ENCODE measurements at places on chromosomes 11 and 22. TPM values are rescaled to one million over a fixed set of nuclear protein-coding genes. Genes with fewer than 3 reads are reported as not detected.

DNA sequence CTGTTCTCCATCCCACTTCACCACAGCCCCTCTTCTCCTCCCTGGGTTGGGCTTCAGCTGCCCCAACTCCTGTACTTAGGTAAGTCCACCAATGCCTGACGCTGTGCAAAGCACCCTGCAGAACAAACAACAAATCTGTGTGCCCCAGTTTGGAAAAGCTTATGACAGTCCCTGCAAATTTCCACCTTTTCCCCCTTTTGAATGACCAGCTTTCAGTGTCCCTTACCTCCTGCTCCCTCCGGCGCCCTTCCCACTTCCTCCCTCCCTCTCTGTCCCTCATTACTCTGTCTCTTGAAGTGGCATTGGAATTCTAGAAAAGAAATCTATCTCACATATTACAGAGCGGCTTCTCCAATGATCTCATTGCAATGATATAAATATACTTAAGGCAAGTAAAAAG, 352.9 kb upstream of the B3GAT1 start:
- no peaks in the 10 kb centered on the region for H3K36me3 ChIP-seq
- no peak overlapping the region for H3K27ac ChIP-seq
- H3K4me1 ChIP-seq: no peaks in the 10 kb centered on the region
- H3K4me3 ChIP-seq: no peak overlapping the region
- DNase-seq: no peak

DNA sequence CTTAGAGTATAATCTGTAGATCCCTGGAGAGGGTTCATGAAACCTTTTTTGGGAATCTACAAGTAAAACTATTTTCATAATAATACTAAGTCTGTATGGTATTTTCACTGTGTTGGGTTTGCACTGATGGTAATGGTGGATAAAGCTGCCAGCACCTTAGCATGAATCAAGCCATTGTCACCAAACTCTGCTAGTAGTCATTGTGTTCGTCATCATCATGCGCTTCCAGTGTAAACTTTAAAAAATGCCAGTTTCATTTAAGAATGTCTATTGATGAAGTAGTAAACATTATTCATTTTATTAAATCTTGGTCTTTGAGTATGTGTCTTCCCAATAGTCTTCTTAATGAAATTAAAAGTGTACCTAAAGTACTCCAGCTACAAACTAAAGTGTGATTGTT, 15.0 kb downstream of the ALKBH3 start:
- H3K36me3 ChIP-seq: peaks cover 13% of the 10 kb centered on the region
- H3K27me3 ChIP-seq: no peaks in the 10 kb centered on the region
- H3K4me3 ChIP-seq: no peak overlapping the region
- DNase-seq: no peak
- no peak overlapping the region for H3K27ac ChIP-seq

DNA sequence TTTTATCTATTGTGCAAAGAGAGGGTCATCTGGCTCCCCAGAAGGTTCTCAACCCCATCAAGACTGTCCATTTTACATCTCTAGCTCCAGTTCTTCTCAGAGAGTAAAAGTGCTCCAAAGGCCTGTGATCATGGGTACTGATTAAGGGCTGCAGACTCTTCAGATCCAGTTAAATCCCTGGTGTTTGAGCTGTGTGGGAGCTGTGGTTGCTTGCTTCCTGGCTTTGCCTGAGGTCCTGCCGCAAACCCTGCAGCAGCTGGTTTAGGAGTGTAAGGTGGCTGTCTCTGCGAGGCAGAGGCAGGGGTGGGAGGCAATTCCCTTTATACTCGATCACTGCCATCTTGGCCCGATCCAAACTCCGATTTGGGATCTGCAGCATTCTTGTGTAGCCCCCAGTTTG, 1.2 kb downstream of the MRPL17 start:
- H3K27ac ChIP-seq: no peak overlapping the region
- H3K4me3 ChIP-seq: peak overlapping the region; percentile 99
- H3K4me1 ChIP-seq: peaks cover 2% of the 10 kb centered on the region
- H3K27me3 ChIP-seq: no peaks in the 10 kb centered on the region

CCDC88B gene
- total RNA-seq: 11.2 TPM

- no peaks in the 10 kb centered on the region for H3K36me3 ChIP-seq
- peaks cover 74% of the 10 kb centered on the region for H3K27me3 ChIP-seq
- H3K27ac ChIP-seq: no peak overlapping the region
- peak; percentile 15 for DNase-seq
Measured at GRCh38 chr22:22404598-22405284, 103.8 kb downstream of the ZNF280B start.

GRCh38 chr22:21927174-21927823, 25.3 kb downstream of the PPM1F start:
- peaks cover 4% of the 10 kb centered on the region for H3K4me1 ChIP-seq
- no peak overlapping the region for H3K27ac ChIP-seq
- H3K36me3 ChIP-seq: peaks cover 24% of the 10 kb centered on the region
- no peaks in the 10 kb centered on the region for H3K27me3 ChIP-seq
- DNase-seq: no peak

CASP4 gene
- total RNA-seq: not detected

DNA sequence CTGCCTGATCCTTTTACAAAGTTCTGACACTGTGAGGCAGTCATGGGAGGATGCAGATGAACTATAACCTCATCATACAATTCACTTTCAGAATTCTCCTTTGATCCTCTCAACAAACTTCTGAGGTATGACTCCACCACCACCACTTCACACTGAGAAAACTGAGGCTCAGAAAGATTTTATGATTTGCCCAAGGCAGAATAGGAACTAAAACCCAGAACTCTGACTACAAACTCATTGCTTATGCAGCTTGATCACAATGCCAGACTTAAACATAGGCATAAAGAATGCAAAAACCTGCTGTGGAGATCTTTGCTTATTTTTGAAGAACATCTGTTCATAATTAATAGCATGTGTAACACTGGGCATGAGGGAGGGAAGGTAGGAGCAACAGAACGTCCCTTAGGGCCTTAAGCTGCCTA, 20.4 kb downstream of the FAM168A start:
- H3K4me3 ChIP-seq: no peak overlapping the region
- no peaks in the 10 kb centered on the region for H3K27me3 ChIP-seq
- no peak overlapping the region for H3K27ac ChIP-seq
- DNase-seq: no peak

- H3K27ac ChIP-seq: no peak overlapping the region
- H3K4me3 ChIP-seq: no peak overlapping the region
- H3K27me3 ChIP-seq: no peaks in the 10 kb centered on the region
- no peaks in the 10 kb centered on the region for H3K36me3 ChIP-seq
Measured at GRCh38 chr11:64670975-64671374, 52.0 kb downstream of the NRXN2 start.

OR8A1 gene
- total RNA-seq: not detected

- H3K4me3 ChIP-seq: no peak overlapping the region
- no peak overlapping the region for H3K27ac ChIP-seq
- DNase-seq: peak; percentile 92
- peaks cover 8% of the 10 kb centered on the region for H3K36me3 ChIP-seq
- H3K4me1 ChIP-seq: no peaks in the 10 kb centered on the region
Measured at GRCh38 chr11:69670158-69670845, 4.9 kb downstream of the LTO1 start.

- DNase-seq: no peak
- H3K27me3 ChIP-seq: no peaks in the 10 kb centered on the region
- peaks cover 42% of the 10 kb centered on the region for H3K4me1 ChIP-seq
Measured at GRCh38 chr11:20021212-20021611, 139.1 kb downstream of the DBX1 start.

DNA sequence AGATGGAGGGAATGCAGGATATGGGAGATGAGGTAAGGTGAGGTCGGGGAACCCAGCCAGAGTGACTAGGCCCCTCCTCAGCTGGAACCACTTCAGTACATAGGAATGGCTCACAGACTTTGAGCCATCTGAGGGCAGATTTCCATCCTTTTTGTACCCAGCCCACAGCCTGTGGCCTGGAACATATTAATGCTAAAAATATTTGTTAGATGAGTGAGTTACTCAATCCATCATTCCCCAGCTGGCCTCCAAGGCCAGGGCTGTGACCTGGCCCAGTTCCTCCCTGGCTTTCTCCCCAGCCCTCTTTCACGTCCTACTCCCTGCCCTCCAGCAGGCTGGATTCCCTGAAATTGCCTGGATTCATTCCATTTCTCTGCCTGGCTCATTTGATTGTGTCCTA, 57.2 kb upstream of the PRDM11 start:
- H3K27ac ChIP-seq: no peak overlapping the region
- H3K4me1 ChIP-seq: peaks cover 11% of the 10 kb centered on the region
- H3K27me3 ChIP-seq: no peaks in the 10 kb centered on the region
- no peak for DNase-seq
- no peak overlapping the region for H3K4me3 ChIP-seq

- peaks cover 41% of the 10 kb centered on the region for H3K36me3 ChIP-seq
- H3K4me3 ChIP-seq: peak overlapping the region; percentile 100
- no peak for DNase-seq
- no peak overlapping the region for H3K27ac ChIP-seq
Measured at GRCh38 chr11:85663080-85663752, 1.7 kb downstream of the CREBZF start.

CASP1 gene
- not detected for total RNA-seq

DNA sequence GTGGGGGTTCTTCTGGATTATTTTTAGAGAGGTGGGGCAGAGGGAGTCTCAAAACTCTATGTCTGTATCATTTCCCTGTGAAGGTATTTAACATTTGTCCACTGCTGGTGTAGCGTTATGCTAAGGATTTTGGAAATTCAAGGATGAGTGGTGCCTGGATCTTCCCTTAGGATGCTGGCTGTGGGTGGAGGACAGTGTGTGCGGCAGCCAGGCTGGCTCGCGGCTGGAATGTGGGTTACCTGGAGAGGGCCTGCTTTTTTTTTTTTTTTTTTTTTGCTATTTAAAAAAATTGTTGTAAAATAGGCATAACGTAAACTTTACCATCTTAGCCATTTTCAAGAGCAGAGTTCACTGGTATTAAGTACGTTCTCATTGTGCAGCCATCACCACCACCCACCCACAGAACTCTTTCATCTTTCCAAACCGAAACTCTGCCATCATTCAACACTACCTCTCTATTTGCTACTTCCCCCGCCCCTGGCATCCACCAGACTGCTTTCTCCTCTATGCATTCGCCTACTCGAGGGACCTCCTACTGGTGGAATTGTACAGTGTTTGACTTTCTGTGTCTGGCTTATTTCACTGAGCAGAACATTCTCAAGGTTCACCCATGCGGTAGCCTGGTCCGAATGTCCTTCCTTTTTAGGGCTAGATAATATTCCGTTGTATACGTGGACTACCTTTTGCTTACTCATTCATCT, 67.1 kb downstream of the PARVB start:
- no peak overlapping the region for H3K27ac ChIP-seq
- H3K4me3 ChIP-seq: no peak overlapping the region
- DNase-seq: no peak
- H3K27me3 ChIP-seq: no peaks in the 10 kb centered on the region
- H3K36me3 ChIP-seq: peaks cover 2% of the 10 kb centered on the region

- no peak for DNase-seq
- no peaks in the 10 kb centered on the region for H3K36me3 ChIP-seq
- no peak overlapping the region for H3K27ac ChIP-seq
Measured at GRCh38 chr22:34997633-34998299, 68.2 kb upstream of the ISX start.

- H3K4me1 ChIP-seq: no peaks in the 10 kb centered on the region
- H3K4me3 ChIP-seq: peak within 1 kb of the TSS; percentile 63
- no peaks in the 10 kb centered on the region for H3K27me3 ChIP-seq
Measured at GRCh38 chr22:50261615-50262459, at the start of gene MAPK12. Gene MAPK12, minus strand, starts transcription at chr22:50261683. Its CDS starts 174 bp downstream, at chr22:50261509.

MS4A4E gene
- not detected for total RNA-seq

All from H9 (cell line).